ENCODE measurements at places on chromosomes 12 and 14.

GRCh38 chr12:47710278-47710677 lies 4.4 kb upstream of the RPAP3 start:
- no peak for DNase-seq

DNA sequence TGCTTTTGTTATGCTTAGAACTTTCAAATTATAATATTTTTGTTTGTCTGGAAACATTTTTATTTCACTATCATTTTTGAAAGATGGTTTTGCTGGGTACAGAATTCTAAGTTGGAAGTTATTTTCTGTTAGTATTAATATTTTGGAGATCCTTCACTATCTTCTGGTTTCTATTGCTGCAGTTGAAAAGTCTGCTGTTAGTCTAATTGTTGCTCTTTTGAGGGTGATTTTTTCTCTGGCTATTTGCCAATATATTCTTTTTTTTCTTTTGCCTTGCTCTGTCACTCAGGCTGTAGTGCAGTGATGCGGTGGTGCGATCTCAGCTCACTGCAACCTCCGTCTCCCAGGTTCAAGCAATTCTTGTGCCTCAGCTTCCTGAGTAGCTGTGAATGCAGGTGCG lies 28.2 kb upstream of the ARID2 start:
- DNase-seq: no peak

GRCh38 chr14:68663385-68664076 lies 129.3 kb downstream of the ZFP36L1 start:
- DNase-seq: peak; percentile 40

DNA sequence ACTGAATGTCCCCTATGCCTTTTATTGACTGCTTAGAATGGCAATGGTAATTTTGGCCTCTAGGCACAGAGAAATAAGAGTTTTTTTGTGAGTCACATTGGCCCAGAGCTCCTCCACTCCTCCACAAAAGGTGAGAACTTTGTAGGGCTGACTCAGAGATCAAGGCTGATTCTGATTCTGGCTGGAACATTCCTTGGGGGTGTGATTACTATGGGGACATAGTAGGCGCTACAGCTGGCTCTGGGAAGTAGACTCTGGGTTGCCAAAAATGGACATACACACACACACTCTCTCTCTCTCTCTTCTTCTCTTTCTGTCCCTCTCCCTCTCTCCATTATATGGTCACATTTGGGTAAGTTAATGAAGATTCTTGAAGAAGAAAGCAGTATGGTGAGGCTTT lies 174.6 kb upstream of the DDHD1 start:
- DNase-seq: peak; percentile 65

DNA sequence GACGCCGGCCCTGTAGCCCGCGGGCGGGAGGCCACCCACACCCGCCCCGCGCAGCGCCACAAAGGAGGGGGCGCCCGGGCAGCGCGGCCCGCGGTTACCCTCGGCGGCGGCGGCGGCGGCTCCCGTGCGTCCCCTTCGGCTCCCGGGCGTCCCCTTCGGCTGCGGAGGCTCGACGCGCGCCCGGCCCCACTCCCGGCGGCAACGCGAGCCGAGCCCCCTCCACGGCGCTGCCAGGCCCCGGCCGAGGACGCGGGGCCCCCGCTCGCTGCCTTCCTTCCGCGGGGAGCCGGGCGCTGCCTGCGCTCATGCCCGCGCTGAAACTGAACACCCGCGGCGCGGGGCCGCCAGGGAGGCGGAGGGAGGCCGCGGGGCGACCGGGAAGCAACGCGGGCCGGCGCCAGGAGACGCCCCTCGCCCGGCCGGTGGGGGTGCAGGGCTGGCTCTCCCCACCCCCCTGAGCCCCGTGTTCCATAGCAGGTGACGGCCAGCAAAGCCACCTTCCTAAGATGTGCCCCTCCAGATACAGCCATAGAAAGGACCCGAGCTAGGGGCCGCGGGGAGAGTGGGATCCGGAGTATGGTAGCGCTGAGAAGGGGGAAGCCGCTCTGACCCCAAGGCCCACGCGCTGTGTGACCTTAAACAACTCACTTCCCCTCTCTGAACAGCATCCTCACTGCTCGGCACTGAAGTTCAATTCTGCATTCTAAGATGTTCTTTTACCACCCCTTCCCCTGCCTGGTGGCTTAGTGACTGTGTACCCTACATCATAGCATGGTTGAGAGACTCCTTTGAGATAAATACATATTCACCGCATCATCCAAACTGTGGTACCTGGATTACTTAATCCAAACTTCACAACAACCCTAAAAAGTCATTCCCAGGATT lies 42.8 kb downstream of the KDM2B start:
- no peak for DNase-seq

DNA sequence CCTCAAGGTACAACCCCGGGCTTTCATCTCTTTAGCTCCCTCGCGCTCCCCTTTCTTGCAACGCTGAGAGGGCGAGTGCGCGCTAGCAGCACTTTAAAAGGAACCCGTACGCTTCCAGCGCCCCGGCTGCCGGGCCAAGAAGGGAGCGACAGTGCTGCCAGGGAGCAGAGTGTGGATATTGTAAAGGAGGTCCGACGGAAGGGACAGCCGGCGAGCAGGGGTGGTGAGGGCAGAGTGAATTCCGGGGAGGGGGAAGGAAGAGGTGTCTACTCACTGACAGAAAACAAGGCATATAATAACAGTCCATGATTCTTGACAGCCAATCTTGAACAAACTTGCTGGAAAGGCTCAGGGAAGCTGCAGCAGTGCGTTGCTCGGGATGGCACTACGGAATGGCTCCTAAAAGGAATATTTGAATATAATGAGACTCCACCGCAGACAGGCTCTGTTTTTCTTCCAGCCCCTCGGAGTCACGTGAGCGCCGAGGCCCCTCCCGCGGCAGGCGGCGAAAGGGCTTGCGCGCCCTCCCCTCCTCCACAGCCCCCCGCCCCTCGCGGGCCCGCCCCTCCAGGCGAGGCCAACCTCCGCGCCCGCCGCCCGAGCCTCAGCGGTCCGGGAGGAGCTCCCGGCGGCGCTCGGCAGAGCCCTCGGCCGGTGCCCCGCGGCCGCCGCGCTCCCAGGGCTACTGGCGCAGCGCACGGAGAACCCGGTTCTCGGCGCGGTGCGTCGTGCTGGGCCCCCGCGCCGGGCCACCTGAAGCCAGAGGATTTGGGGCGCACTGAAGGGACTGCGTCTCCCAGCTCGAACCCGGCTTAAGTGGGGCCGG lies 3.4 kb downstream of the BMP4 start:
- DNase-seq: peak; percentile 94

- DNase-seq: no peak
Observed at GRCh38 chr14:38150075-38150474, 57.6 kb upstream of the SSTR1 start.

DNA sequence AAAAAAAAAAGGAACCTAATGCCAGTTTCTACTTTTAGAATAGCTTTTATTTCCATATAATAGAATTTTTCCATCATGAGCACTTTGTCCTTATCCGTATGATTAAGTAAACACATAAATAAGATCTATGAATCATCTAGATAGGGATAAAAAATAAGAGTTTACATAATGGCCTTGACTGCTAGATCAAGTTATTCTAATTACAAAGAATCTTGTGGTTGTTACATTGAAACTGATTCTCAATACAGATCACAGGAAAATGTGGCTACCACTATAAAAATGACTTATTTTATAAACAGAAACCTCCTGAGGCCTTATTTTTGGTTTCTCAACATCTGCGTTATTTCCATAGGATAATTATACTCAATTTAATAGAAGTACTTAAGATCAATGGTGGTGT lies 34.4 kb upstream of the NDUFA12 start:
- no peak for DNase-seq

- no peak for DNase-seq
Observed at GRCh38 chr14:50977863-50978528, 33.7 kb upstream of the PYGL start.

DNA sequence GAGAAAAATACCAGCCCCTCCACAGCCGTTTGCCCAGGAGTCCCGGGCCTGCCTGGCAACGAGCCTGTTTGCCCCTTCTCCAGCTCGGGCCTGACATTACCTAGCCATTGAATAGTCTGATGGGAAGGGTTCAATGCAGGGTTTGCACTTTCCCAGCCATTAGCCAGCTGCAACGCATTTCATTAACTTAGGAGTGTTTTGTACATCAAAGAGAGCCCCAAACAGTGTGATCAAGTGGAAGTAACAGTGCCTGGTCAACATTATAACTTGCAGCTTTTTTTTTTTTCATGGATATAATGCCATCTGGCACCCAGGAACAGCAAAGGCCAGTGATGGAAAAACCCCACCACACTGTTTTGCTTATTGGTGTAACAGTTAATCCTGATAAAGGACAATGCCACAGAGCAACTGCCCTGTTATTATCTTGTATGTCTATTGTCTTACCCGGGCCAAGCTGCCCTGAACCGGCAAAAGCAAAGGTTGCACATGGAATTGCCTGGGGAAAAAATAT lies 38.0 kb downstream of the BTG1 start:
- DNase-seq: no peak
